ENCODE measurements at places on chromosomes 7 and 10.

GRCh38 chr10:132627666-132628531, 90.3 kb downstream of the INPP5A start:
- DNase-seq = no peak

- no peak for DNase-seq
These were observed 51.5 kb downstream of the STK17A start for GRCh38 chr7:43634384-43634783.

- DNase-seq = no peak
These were observed 139.6 kb downstream of the WDR37 start for GRCh38 chr10:1195828-1196227.

- no peak for DNase-seq
These were observed 588 bp downstream of the GET4 start for GRCh38 chr7:876972-877311.

- no peak for DNase-seq
These were observed 120.2 kb upstream of the SP8 start for GRCh38 chr7:20906801-20907453.

GRCh38 chr7:131455001-131455400, 101.4 kb downstream of the PODXL start:
- DNase-seq = no peak

DNA sequence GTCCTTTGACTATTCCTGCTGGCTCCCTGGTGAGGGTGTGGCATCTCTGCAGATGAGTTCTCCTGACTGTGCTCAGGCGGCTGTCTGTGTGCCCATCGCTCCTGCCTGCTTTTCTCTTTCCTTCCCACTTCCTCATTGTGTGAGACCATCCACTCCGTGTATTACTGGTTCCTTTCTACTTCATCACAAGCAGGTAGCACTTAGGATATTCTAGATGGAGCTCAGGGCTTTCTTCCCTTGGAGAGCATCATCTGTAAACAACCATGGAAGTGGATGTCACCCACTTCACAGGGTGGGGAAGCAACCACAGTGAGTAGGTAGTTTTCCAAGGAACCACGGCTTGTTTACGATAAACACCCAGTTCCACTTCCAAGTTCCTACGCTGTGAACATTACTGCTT, 15.7 kb downstream of the DNAJB6 start:
- no peak for DNase-seq

DNA sequence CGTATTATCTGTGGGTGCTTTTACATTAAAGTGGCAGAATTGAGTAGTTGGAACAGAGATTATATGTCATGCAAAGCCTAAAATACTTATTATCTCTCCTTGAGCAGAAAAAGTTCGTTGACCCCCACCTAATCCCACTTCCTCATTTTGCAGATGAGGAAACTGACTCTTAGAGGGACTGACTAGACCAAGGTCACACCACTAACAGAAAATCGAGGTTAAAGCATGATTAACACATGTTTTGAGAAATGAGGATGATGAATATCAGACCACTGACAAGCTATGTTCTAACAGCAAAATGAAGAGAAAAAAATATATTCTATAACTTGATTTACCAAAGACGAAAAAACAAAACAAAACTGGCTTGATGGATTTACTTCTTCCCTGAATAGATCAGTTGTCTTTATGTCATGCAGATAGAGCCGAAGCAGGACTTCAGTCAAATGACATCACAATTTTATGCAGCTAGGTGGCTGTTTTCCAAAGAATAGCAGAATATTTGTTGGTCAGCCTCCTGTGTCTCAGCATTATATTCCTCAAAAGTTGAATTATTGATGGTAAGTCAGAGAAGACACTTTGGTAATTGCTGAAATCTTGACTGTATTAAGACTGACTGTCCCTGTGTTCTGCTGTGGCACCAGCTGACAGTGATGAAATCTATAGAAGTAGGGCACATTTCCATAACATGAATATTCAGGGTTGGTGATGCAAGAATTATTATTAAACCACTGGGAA, 24.2 kb upstream of the SMIM30 start:
- DNase-seq = no peak

GRCh38 chr10:100882671-100883311, 30.0 kb upstream of the SLF2 start:
- DNase-seq = no peak

GRCh38 chr10:43257347-43258210, 9.3 kb downstream of the RASGEF1A start:
- DNase-seq = no peak

DNA sequence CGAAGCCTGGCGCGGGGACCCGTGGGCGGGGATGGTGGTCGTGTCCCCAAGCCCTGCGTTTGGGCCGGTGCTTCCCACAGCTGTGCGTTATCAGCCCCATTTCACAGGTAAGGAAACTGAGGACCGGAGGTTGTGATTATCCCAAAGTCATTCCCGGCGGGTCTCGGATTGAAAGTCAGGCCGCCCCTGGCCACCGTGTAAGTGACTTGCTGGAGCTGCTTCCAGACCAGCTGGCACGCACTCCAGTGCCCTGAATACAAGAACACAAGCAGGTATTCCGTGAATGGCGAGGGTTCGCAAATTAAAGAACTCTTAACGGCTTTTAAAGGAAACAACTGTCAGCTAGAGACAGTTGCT, 675 bp upstream of the ATE1 start:
- DNase-seq = peak; percentile 51

DNA sequence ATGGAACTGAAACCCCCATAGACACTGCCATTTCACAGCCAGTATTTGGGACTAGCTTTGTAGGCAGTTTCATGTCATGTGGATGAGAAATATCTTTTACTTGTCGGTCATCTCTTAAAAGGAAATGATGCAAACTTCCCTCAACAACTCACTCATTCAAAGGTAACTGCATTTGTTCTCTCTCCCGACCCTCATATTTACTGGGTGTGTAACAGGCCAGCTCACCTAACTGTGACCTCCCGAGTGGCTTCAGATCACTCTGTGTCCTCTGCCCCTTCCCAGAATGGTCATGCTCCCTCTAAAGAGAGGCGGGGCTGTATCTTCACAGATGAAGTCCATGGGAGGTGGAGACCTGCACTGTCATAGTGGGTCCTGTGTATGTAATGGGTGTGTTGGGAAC, 14.7 kb downstream of the LRRC18 start:
- no peak for DNase-seq

DNA sequence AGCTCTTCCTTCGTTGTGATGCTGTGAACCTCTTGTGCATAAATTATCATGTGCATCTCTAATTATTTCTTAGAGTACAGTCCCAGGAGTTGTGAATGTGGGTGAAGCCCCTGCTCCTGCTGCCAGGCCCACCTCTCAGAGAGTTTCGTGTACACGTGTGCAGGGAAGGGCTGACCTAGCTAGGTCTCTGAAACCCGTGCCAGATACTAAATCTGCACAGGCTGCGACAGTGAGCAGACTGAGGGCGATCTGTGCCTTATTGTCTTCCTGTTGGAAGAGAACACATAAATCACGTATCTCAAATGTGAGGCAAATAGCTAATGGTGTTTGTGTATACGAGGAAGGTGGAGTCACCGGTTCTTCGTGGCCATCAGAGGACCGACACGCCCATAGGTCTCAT, 71.8 kb upstream of the DNAJB6 start:
- no peak for DNase-seq

DNA sequence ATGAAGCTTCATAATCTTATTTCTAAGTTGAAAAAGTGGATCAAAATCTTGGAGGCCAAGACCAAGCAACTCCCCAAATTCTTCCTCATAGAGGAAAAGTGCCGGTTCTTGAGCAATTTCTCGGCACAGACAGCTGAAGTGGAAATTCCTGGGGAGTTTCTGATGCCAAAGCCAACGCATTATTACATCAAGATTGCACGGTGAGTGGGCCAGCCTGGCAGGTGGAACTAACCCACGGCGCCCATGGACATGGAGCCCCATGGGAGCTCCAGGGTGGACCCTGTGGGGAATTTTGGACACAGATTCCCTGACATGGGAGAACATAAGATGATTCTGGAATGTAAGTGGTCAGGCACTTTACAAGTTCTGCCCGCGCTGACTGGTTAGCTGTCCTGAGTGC, 125.9 kb downstream of the TRRAP start:
- DNase-seq = no peak

GRCh38 chr10:980468-981093, 7.7 kb upstream of the GTPBP4 start:
- no peak for DNase-seq

DNA sequence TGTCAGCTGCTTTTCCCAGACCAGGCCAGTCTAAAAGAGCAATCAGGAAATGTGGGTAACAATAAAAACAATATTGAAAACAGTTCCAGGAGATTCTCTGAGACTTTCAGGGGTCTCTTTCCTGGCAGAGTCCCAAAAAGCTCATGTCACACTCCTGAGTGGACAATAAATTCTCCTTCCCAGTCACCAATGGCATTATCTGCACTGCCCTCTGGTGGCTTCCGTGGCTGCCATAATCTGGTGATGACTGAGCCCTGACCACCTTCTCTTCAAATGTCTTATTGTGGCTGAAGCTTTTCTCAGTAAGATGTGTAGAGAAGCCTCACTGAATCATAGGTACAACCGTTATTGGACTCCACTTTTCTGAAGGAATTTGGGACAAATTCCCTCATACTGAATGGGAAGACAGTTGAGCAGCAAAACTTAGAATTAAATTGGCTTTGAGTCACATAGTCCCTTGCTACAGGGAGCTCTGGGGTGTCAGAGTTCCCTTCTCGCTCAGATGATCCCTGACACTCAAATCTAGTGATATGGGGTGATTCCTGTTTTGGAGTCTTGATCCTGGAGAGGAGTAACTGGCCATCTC, 24.4 kb upstream of the ASAH2 start:
- DNase-seq = peak; percentile 12

- DNase-seq = peak; percentile 31
These were observed 109.6 kb downstream of the WNT2 start for GRCh38 chr7:117212969-117213877.

GRCh38 chr7:83178796-83179195, 16.1 kb upstream of the PCLO start:
- DNase-seq = no peak

DNA sequence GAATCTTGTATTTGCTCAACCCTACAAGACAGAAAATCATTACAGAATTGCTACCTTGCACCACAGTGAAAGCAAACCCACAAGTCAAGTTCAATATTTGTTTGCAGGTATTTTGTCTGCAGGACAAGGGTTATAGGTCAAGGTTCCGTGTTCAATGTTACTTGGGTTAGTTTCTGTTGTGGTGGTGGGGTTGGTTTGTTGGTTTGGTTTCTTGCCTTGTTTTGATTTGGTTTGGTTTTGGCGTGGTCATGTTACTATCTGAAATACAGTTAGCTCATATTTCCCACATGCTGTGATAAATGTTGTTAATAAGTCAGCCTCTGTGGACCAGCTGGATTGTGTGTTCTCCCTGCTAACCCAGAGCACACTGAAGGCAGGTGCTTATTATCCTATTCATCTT, 75.6 kb upstream of the INSIG1 start:
- no peak for DNase-seq

DNA sequence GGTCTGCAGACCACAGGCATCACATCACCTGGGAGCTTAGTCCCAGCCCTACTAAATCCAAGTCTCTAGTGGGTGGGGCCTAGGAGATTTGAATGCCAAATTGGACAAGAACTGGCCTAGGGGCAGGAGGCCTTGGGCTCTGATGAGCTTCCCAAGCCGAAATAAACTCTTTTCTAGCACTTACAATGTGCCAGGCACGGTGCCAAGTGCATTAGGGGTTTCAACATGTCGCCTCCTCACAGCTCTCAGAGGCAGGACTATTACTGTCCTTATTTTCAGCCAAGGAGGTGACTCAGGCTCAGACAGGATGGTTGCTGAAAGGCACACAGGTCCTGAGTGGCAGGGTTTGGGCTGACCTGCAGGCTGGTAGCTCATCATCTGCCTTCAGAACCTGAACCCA, 9.2 kb upstream of the CPA1 start:
- no peak for DNase-seq

DNA sequence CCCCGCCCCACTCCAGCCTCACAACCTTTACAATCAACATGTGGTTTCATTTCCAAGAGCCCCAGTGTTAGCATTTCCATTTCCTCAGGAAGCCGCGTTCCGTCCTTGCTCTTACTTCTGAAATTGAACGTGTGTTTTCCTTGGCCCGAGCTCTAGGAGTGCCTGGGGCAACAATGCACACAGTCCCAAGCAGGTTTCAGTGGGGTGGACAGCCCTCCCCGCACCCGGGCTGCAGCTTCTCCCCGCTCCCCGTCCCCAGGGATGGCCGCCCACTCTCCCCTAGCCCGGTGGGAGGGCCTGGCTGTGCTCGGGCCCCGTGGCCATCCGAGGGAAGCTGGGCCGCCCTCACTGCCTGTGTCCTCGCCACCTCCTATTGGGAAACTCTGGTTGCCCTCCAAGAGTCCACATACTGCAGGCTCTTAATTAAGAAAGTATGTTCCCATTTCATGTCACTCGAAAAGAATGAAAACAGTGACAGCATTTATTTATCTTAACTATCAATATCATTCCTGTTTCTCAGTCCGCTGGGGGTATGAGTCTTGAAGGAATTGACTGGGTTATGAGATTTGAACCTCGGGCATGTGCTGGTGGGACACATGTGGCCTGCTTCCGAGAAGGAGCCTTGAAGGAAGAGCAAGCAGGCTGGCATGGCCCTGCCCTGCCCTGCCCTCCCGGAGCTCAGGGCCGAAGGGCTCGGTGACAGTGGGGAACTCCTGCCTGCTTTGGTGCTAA, 163.8 kb downstream of the GRK5 start:
- DNase-seq = no peak

DNA sequence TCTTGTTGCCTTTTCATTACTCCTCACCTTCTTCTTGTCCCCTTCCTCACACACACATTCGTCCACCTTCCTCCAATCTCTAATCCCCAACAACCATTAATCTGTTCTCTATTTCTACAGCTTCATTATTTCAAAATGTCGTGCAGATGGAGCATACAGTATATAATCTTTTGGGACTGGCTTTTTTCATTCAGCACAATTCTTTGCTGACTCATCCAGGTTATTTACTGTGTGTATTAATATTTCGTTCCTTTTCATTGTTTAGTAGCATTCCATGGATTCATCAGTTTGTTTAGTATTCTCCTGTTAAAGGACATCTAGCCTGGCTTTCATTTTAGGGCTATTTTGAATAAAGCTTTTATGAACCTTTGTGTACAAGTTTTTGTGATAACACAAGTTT, 159.3 kb downstream of the PTPN20 start:
- DNase-seq = no peak

DNA sequence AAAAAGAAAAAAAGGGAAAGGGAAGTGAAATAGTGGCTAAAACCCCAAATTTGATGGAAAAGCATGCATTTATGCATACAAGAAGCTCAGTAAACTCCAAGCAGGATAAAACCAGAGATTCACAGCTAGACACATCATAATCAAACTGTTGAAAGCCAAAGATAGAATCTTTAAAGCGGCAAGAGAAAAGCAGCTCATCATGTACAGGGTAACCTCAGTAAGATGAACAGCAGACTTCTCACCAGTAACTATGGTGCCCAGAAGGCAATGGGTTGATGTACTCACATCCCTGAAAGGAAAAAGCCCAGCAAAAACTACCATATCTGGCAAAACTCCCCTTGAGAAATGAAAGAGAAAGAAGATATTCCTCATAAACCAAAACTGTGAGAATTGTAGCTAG, 60.4 kb downstream of the TPST1 start:
- no peak for DNase-seq

- DNase-seq = no peak
These were observed 11.7 kb downstream of the C1QL3 start for GRCh38 chr10:16509996-16510395.
